Activated naive CD8-positive, alpha-beta T cell treated with anti-CD3 and anti-CD28 coated beads for 36 hours (primary cell): ENCODE measurements at places on chromosomes 11 and 22. TPM values are rescaled to one million over a fixed set of nuclear protein-coding genes. Genes with fewer than 3 reads are reported as not detected.

CNGA4 gene
- total RNA-seq: 0.10 TPM

GLYAT gene
- total RNA-seq: not detected

MRGPRE gene
- not detected for total RNA-seq

GAS2 gene
- 2.4 TPM for total RNA-seq

SYT12 gene
- not detected for total RNA-seq

OLFML1 gene
- total RNA-seq: not detected

CARNS1 gene
- total RNA-seq: 3.7 TPM

GRCh38 chr22:37070334-37070733, 18.8 kb downstream of the KCTD17 start:
- no peak for DNase-seq

DNA sequence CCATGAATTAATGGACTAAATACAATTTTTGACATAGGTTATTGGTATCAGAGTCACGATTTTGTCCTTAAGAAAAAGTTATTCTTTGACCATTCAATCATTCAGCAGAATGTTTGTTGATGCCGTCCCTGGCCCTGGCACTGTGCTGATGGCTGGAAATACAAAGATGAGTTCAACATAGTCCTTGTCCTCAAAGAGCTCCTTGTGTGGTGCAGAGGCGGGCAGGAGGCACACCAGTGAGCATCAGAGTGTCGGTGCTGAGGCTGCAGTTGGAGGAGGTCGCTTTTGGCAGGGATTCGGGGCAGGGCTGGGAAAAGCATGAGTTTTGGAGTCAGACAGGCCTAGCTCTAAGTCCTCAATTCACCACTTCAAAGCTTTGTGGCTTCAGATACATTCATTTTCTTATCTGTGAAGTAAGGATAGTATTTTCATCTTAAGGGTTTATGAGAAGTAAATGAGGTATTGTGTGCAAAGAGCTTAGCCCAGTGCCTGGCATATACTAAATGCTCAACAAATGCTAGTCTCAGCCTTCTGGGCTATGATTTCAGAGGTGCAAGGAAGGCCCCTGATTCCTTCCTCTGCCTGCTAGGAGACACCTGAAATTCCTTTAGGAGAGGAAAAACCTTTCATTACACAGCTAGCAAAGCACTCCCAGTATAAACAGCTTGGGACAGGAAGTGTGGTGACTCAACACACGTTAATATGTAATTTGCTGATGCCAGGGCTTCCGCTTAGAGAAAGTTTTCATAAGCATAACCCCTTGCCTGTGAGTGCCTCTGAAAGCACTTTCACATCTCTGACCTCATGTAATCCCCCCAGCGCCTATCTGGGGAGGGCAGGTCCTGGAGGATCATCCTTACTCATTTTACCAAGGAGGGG, 113.8 kb downstream of the NECTIN1 start:
- DNase-seq: no peak

DNA sequence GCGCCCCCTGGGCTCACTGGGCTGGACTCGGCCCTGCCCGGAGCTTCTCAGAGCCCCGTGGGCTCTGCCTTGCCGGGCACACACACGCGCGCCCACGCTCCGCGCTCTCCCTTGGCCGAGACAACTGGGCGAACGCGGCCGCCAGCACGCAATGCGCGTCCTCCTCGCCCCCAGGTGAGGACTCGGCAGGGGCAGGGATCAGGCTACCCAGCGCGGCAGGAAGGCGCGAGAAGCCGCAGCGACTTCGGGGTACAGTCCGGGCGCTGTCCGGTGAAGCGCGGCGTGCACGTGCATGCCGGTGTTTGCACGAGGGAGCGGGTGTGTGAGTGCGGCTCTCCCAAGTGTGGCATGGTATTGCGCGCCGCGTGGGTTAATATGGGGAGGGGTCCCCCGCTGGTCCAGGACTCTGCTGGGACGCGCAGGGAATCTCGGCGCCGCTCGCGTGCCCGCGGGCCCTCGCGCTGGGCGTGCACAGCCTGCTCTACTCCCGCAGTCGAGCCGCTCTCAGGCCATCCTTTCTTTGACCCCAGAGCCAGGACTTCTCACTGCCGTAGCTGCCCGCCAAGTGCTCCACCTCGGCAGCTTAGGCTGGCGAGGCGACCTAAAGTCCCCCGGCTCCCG, 5.4 kb downstream of the WNT7B start:
- DNase-seq: no peak

- DNase-seq: no peak
Observed at GRCh38 chr22:26362471-26362870, 66.6 kb upstream of the ASPHD2 start.

DNA sequence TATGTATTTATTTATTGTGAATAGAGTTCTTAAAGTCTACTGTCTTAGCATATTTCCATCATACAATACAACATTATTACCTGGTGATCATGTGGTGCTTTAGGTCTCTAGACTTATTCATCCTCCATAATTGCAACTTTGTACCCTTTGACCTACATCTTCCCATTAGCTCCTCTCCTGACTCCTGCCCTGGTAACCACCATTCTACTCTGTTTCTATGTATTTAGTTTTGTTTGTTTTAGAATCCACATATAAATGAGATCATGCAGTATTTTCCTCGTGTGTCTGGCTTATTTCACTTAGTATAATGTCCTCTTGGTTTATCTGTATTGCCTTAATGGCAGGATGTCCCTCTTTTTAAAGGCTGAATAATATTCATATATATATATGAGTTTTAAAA, 22.7 kb downstream of the NCAM1 start:
- DNase-seq: no peak

- no peak for DNase-seq
Observed at GRCh38 chr11:114818382-114818781, 140.1 kb downstream of the NXPE2 start.

DNA sequence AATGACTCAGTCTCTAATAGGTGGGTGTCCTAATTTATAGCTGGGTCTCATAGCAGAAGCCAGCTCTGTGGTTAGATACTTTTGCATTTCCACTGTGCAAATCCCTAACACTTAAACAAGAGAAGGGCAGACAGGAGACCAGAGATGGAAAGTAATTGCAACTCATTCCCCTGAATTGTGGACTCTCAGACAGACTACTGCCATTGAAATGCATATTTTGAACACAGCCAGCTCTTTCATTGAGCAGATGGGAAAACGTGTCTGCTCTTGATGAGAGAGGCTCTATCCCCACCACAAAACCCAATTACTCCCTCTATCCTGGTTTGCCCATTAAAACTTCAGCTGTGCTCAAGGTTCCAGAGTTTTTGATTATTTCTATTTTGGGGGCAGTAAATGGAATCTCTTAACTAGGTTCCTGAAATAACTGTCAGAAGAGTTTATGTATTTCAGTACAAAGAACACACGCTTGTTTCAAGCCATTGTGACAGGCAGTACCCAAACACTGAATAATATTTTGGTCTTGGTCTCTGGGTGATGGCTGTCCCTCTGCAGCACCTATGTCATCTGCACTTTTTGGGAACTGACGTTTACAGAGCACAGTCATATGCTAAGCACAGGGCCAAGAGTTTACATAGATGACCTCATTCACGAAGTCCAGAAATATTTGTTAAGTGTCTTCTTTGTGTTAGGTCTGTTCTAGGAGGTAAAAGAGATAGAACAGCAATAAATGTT, 41.7 kb downstream of the FAM227A start:
- no peak for DNase-seq

GRCh38 chr22:49321477-49322055, 506.1 kb downstream of the BRD1 start:
- DNase-seq: no peak

GRCh38 chr22:19846620-19847344, 7.9 kb downstream of the GNB1L start:
- no peak for DNase-seq

- no peak for DNase-seq
Observed at GRCh38 chr22:43828725-43828997, 16.6 kb upstream of the EFCAB6 start.

DNA sequence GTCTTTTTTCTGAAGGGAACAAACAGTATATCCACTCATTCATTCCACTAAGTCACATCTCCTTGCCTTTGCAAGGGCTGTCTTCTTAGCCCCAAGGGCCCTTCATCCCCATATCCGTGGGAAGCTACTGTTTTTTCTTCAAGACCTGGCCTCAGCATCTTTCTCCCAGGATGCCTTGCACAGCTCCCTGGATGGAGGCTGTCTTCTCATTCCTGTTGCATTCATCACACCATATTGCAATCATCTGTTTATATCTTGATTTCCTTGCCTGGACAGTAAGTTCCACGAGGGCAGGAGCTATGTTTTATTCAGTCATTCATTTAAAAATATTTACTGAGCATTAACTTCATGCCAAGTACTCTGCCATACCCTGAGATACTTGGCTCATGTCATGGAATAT, 29.3 kb upstream of the NECTIN1 start:
- DNase-seq: no peak

DNA sequence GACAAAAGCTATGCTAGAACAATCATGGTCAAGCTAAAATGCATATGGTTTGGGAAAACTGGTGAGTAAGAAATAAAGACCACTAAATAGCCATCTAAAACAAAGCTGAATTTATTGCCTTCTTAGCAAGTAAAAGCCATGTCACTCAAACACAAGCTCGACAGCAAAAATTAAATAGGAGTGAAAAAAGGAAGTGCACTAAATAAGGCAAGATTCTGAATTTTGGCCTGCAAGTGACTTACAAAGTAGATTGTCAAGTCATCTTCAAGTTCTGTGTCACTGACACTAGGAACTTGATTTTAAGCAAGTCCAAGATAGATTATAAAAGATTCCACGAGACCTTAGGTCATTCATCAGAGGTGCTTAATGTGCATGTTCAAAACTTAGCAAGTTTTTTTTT, 27.4 kb downstream of the TUG1 start:
- no peak for DNase-seq

DNA sequence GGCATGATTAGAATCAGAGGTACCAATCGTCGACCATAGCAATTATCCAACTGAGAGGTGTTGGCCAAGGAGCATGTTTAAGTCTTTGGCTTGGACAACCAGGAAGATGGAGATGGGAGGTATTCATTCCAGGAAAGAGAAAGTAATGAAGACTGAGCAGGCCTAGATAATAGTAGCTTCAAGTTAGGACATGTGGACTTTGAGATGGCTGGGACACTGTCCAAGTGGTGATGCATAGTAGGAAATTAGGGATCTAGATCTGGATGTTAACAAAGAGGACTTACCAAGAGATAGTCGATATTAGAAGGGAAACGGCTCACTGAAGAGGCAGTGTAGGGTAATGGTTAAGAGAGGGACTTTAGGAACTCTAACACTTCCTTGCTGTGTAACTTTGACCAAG, 266.7 kb downstream of the FAM76B start:
- DNase-seq: no peak

DNA sequence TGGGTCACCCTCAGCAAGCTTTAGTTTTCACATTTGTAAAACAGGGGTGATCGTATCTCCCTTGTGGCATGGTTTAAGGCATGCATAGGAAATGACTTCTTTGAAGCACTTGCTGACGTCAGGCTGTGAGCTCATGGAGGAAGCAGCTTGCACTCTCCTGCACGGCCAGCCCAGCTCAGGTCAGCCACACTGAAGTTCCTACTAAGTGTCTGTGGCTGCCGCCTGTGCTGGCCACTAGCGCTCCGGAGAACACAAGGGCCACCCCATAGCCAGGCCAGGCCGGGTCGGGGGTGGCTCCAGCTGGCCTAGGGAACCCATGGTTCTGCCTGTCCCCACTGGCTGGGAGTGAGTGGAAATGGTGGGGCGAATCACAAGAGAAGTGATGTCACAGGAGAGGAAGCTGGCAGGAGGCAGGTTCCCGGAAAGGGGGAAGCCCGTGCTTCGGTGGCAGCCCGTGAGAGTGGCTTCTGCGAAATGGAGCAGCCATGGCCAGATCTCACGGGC, 28.2 kb downstream of the KCTD17 start:
- DNase-seq: peak; percentile 75

DNA sequence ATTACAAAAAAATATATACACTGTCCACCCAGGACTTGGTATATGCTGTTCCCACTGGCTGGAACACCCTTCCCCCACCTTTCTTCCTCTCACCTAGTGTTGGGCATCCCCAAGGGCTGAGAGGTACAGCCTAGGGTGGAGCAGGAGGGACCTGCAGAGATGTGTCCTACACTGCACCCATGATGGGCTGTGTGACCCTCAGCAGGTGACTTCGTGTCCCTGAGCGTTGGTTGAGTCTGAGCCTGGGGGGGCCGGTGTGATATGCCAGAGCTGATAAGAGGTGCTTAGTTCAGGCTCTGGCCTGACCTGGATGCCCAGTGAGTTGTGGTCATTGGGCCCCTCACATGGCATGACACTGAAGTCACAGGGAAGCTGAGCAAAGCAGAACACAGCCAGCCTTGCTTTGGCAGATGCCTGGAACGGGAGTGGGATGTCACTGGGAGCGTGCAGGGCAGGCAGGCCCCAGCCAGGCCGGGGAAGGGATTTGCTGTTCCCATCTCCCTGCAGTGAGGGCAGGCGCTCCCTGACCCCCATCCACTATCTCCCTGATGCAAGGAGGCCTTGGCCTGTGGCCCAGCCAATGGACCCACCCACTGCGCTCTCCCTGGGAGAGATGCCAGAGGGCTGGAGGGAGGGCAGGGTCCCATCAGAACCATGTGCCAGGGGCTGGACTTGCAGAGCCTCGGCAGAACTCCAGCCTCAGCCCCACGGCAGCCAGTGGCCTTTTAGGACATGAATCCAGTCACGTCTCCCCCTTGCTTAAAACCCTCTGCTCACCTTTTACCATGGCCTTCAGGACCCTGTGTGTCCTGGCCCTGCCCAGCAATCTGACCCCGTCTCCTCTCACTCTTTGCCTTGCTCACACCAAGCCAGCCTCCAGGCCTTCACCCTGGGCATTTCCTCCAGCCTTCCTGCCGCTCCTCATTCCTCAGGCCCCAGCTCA, 138.9 kb downstream of the MN1 start:
- no peak for DNase-seq

- no peak for DNase-seq
Observed at GRCh38 chr22:44154436-44154942, 26.2 kb upstream of the PARVG start.

DNA sequence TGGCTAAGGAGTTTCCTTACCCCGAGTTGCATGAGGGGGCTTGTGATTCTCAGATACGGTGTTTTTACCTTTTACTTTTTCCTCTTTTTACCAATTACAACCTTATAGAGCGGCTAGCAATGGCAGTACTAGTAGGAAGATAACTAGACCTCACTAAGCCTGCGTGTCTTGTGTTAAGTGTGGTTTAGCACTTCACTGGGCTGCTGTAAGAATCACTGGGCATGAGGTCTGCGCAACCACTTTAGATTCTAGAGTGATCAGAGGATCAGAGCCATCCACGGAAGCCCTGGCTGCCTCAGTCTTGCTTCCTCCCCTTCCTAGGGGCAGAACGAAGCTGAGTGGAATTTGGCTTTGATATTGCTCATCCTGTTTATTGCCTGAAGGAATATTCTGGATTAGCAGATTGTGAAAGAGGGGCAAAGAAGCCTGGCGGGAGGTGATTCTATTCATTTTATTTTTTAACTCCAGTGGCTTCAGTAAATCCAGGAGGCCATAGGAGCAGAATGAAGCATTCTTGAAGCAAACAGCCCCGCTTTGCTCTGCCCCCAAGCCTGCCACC, 88.5 kb downstream of the GRAMD1B start:
- DNase-seq: no peak
